LHCN-M2 (cell line): ENCODE measurements at places on chromosomes 5 and 9.

DNA sequence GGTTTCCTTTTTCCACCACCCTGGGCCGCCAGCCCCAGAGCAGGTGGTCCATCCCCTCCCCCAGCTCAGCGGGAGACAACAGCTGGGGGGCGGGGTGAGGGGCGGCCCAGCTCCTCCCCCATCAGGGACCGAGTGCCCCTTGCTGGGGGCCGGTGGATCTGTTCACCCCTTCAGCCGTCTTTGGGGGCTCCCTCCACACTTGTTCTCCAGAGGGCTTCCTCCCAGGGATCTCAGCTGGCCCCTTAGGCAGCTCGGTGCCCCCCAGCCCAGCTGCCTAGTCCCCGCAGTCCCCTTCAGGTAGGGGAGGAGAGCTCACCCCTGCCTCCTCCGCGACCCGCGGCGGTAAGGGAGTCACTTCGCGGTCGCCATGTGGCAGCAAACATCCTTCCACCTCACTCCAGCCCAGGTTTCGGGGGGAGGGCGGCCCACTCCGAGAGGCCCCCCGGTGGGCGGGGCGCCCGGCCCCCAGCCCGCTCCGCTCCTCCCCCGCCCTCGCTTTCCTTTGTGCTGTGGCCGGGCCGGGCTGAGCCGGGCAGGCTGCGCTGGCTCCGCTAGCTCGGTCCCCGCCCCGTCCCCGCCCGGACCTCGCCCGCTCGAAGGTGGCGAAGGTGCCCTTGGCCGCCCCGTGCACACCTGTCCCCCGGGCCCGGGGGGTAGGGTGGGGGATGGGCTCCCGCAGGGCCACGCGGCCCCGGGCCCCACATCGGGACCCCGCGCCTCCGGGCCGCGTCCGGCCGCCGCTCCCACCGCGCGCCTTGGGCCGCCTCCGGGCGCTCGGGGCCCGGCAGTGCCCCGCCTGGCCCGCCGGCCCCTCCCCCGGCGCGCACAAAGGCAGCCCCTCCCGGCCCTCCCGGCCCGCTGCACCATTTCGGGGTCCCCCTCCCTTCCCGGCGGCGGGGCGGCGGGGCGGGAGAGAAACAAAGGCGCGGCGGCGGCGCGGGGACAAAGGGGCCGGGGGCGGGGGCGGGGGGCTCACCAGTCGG lies 683 bp downstream of the DBN1 start:
- DNase-seq: no peak

DNA sequence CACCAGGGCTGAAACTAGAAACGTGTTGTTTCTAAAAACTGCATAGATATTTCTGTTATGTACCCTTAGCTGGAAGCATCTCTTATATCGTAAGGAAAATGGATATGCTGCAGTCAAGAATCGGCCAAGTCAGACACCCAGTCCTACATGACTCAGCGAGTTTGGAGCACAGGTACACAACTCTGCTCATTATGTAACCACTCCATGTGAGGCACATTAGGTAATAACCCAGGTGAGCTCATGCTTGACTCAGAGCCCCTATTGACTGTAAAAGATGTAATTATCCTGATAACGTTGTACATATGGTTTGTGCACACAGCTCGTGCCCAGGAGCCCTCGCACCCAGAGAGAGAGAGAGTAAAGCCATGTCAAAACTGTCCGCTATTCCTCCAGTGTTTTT lies 593.7 kb upstream of the ACO1 start:
- no peak for DNase-seq

GRCh38 chr5:159448-160172 lies 31.7 kb upstream of the LRRC14B start:
- peak; percentile 70 for DNase-seq

- peak; percentile 77 for DNase-seq
These were observed 782 bp upstream of the SKP1 start for GRCh38 chr5:134177369-134178095.

- peak; percentile 97 for DNase-seq
These were observed 99.6 kb upstream of the TAF11L2 start for GRCh38 chr5:17398431-17398830.

DNA sequence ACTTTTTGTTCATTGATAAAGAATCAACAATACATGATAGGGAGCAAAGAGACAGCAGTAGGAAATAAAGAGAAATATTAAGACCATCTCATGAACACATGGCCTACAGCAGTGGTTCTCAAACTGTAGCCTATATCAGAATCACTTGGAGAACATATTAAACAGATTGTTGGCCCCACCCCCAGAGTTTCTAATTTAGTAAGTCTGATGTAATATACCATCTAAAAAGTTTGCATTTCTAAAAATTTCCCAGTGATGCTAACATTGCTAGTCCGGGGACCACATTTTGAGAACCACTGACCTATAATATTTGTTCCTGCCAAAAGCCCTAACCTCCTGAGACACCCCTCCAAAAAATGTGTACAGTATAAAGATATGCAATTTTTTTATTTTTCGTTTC lies 306.2 kb upstream of the NREP start:
- no peak for DNase-seq

DNA sequence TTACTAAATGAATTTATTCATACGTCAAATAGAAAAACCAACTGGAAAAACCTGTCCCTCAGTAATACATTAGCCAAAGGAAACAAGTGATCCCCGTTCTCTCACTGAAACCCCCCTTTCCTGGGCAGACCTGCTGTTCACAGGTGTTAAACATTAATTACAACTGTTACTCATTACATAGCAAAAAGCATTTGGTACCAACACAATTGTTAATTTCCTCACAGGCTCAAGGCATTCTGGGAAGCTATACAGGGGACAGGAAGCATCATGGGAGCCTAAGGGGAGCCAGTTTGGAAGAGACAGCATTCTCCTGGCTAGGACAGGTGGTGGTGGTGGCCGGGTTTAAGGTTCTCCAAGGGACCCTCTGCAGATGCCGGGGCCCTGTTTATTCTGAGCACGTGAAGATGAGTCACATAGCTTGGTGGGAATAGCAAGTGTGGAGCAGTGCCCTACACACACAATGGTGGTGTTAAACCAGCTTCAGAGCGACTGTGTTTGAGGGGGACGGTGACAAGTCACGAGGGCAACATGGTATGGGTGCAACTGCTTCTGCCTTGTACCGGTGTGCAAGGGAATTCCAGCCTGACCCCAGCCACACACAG lies 62.6 kb upstream of the SLC25A51 start:
- peak; percentile 55 for DNase-seq

GRCh38 chr9:89871871-89872331 lies 267.1 kb downstream of the GADD45G start:
- DNase-seq: no peak

GRCh38 chr9:36901528-36901927 lies 132.5 kb downstream of the PAX5 start:
- DNase-seq: no peak

DNA sequence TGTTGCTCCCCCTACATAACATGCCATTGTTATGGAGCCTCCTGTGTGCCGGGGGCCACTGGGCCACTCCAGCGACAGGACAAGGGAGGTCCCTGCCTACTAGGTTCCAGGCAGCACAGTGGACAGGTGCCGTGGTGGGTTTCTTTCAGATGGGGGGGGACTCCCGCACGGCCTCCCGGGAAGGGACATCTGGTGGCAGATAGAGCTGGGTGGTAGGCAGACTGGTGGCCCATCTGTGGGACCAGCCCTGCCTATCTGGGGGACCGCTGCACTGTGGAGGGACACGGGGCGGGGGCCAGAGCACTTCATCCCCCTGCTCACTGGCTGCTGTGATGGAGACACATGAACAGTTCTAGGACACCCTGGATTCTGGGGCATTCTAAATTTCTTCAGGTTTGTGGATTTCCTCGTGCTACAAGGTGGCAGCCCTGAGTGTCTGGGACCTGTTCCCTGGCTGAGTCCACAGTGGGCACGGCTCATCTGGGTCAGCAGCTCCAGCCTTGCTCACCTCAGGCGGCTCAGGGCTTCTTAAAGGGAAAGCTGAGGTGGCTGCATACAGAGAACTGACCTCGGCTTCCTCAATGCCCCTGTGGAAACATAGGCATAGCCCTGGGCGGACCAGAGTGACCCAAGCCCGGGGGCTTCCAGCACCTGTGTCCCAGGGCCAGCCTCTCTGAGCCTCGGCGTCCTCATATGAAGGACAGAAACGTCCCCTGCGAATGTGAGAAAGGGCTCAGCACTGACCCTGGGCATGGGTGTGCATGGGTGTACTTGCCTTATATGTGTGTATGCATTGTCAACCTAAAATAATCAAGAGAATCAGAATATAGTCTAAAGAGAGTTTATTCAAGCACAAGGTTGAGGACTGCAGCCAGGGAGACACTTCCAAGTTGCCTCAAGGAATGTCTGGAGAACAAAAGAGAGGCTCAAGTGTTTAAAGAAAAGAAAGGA lies 22.5 kb downstream of the FGD3 start:
- no peak for DNase-seq

DNA sequence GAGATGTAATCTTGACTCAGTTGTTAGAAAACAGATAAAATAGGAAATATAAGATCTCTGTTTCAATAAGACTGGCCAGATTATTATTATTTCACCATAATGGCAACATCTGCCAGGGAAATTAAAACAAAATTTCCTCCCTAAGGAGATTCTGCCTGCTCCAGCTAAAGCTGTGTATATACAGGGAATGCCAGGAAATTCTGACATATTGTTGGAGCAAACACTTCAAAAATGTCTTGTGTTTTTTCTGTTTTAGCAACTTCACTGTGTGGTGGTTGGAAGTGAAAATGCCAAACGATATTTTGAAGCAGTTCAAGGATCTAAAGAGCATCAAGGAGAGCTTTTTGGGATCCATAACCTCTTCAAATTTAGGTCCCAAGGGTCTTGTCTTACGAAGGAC lies 90.8 kb downstream of the ERCC6L2 start:
- no peak for DNase-seq

GRCh38 chr5:32598260-32598937 lies 13.0 kb downstream of the SUB1 start:
- no peak for DNase-seq

- DNase-seq: peak; percentile 29
These were observed 210.5 kb downstream of the CSNK1G3 start for GRCh38 chr5:123722451-123722850.

- peak; percentile 87 for DNase-seq
These were observed 28.6 kb upstream of the FEM1C start for GRCh38 chr5:115573133-115573532.

DNA sequence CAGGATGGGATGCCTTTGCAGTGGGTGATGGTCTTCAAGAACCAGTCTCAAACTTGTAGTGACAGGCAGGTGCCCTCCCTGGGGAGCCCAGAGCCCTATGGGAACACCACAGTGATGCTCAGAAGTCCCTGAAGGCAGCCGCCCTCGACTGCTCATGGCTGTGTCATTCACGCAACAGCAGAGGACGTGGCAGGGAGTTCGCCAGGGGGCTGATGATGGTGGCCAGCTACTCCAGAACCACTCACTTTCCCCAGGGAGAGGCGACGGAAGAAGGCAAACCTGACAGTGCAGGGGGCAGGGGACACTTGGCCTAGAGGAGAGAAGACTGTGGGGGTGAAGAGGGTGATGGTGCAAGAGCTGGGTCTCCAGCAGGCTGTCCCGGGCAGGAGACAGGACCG lies 4.0 kb downstream of the IL13 start:
- no peak for DNase-seq

GRCh38 chr5:88667496-88668201 lies 215.3 kb downstream of the MEF2C start:
- no peak for DNase-seq

GRCh38 chr5:31273161-31273560 lies 79.7 kb downstream of the CDH6 start:
- DNase-seq: no peak

DNA sequence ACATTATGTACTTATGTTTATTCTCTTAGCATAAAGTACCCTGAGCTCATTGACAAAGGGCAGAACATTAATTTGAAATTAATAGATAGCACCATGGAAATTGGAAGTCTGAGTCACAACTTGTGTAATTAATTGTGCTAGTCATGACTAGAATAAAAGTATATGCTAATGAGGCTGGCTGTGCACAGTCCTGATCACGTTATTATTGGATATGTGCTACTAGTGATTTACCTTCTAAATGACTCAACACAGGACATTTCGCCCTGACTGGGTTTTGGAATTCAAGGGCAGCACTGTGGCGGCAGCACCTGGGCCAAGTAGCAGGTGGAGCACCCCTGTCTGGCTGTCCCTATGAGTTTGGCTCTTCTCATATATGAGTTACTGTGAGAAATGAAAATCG lies 341.8 kb downstream of the ICE1 start:
- DNase-seq: no peak

- DNase-seq: no peak
These were observed 49.8 kb downstream of the PRRT1B start for GRCh38 chr9:131594906-131595665.

GRCh38 chr9:20980832-20981455 lies 50.5 kb downstream of the HACD4 start:
- DNase-seq: peak; percentile 50

DNA sequence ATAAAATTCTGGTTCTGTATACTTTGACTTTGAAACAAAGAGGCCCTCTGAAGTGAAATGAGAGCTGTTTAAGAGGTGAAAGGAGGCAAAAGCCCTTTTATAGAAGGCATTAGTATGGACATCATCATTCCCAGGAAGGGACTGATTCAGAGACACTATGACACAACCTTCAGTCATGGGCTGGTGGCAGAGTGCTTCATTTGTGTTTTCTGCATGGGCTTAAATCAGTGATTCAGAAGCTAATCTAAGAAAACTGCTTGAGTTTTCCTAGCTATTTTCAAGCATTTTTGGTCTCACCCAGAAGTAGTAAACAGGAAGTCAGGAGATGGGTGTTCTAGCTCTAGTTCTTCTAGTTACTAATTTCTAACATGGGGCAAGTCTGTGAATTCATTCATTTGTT lies 288.9 kb downstream of the TRPM3 start:
- DNase-seq: peak; percentile 72

DNA sequence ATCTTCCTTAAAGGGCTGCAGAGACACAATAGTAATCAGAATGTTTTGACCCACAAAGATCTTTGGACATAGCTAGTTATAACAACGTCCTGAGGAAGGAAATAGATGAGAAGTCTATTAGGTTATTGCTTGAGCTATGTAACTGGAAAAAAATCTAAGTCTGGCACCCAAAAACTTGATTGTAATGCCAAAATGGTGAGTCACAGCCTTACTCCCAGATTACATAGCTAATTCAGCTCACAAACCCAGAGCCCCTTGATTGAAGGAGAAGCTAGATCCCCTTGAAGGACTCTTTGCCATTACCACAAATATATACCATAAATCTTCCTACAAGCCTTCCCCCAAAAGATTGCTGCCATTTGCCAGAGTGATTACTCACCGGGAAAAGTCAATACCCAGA lies 341.8 kb upstream of the KIF2A start:
- peak; percentile 6 for DNase-seq

- DNase-seq: no peak
These were observed 17.9 kb upstream of the SPINK4 start for GRCh38 chr9:33222031-33222430.
